ENCODE measurements at places on chromosomes 12 and 14.

- DNase-seq, result no peak
Measured at GRCh38 chr12:117450209-117450608, 88.8 kb upstream of the NOS1 start.

- no peak for DNase-seq
Measured at GRCh38 chr12:88559772-88560171, 20.5 kb downstream of the KITLG start.

- no peak for DNase-seq
Measured at GRCh38 chr14:92175811-92176210, 54.0 kb downstream of the CPSF2 start.

GRCh38 chr14:89417465-89418225 is 612 bp upstream of the FOXN3 start:
- peak; percentile 63 for DNase-seq

- no peak for DNase-seq
Measured at GRCh38 chr14:95449131-95449530, 67.3 kb downstream of the SYNE3 start.

DNA sequence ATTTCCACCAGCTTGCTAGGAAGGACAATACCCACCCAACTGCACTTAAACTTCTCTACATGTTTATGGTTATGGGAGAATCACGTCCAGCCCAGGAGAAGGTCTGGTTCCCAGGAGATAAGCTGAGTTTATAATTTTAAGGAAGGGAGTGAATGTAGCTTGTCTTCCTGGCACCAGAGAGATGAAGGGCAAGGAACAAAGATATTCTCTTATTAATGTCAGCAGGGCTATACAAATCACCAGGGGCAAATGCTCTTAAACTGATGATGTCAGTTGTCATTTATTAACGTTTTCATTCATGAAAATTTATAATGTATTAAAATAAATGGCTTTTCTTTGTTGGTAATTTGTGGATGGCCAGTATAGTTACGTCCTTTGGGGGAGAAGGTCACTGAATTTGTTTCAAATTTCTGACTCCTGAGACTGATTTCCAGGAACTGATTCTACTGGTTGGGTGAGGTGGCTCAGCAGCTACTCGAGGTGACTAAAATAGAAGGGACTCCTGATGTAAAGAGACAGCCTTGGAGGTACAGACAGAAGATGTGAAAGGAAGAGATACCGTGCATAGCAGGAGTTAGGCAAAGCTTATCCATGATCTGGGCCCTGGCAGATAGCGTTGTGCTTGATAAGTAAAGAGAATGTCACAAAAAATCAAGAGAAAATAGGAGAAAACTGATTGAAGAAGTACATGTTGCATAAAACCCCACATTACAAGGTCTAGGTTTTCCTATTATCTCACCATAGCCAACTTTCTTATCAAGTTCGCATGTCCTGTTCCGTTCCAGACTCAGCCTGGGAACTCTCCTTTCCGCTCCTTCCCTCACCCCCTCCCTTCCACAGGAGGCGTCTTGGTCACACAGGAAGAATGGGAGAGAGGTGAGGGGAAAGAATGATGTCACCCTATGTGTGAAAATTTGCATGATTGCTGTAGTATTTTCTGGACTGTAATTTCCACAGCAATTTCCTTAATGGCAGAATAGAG is 367.1 kb upstream of the FAR2 start:
- no peak for DNase-seq

DNA sequence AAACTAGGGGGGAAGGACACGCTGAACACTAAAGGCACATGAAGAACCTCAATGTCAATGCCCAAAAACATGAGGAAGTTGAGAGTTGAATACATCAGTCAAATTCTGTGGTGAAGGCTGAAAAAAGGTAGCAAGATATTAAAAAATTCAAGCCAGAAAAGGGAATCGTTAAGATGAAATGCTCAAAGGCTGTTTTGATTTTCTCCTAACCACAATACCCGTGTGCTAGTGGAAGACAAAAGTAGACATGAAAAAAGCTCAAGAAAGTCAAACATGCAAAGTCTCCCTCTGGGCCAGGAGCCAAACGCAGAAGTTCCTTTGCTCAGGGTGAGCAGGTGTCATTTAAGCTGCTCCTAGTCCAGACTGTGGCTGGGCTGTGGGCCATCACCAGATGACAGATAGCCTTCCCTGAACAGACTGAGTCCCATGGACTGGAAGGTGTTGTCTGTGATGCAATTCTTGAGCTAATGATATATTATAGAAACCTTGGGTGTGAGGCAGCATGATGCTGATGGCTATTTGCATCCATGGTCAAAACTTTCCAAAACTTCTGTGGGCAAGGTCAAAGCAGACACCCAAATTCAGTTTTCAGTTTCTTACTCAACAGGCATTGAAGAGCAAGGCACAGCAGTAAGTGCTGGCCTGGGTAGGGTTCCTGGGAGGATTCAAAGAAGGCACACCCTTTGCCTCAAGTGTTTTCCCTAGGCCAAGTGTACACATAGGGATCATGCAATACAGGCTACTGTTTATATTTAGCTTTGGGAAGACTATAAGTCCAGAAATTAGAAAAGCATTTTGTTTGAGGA is 81.6 kb downstream of the MYRFL start:
- DNase-seq, result no peak

- DNase-seq, result no peak
Measured at GRCh38 chr14:104769324-104770071, 16.6 kb downstream of the SIVA1 start.

GRCh38 chr12:116502141-116502725 is 56.9 kb upstream of the MAP1LC3B2 start:
- DNase-seq, result no peak

DNA sequence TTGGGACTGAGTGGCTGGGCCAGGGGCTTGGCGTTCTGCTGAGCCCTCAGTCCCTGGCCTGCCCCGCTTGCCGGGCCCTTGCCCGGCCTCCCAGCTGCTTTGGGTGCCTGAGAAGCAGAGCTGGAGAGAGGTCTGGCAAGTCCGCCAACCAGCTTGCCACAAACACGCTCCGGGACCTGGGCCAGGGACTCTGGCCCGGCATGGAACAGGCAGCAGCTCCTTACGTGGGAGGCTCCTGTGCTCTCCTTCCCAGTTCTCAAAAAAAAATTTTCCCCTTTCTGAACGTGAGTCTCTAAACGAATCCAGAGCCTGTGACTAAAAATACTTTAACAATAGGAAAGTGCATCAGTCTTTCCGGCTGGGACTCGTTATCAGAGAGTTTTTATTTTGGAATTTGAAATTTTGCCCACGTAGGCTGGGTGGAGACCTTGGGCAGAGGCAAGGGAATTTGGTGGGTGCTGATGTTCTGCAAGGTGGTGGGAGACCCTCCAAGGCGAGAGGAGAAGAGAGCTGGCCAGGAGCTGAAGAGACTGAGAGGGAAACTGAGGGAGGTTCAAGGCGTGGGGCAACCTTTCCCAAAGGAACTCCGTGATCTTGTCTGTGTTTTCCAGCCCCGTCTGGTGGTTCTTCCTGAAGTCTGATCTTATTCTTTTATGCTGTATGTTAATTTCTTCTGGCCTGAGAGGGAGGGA is 6.8 kb upstream of the NR4A1 start:
- DNase-seq, result no peak

DNA sequence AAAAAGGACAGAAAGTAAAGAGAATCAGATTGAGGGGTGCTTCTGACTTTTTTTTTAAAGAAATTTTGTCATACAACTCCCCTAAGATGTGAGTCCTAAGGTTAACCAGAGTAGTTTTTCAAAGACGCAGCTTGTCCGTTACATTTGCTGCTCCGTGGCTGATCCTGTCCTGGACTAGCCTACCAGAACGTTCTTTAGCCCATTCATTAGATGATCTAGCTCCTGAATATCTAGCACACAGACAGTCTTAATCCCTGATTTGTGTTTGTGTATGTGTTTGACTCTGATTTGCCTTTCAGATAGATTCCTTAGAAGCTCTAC is 60.3 kb downstream of the SAMD4A start:
- DNase-seq, result no peak

DNA sequence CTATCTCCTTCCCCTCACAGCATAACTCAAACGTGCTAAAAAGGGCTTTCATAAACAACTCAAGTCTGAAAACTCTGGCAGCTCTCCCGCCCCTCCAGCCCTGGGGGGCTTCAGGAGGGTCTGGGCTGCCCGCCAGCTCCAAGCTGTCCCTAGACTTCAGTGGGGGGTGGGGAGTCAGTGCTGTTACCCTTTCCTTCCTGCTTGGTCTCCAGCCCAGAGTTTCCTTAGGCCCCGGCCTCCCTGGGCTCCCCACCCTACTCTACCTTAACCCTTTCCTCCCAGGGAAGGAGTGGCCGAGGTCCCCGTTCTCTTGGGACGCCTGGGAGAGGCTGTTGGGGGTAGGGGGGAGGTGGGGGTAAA is 530 bp upstream of the NYNRIN start:
- no peak for DNase-seq

DNA sequence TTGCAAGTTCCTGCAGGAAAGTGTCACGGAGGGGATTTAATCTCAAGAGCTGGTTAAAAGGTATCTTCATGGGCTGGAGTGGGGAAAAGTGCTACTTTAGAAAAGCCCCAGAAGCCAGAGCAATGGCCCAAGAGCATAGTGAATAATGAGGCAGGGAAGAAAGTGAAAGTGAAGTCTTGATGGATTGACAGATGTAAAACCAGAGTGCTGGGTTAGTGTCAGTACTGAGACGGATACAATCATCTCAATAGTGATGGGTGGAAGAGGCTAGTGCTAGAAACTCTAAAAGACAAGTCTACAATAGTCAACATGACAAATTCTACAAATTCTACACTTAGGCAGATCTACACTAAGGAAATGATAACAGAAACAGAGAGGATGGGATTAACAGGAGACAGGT is 68.1 kb downstream of the CIT start:
- DNase-seq, result no peak

DNA sequence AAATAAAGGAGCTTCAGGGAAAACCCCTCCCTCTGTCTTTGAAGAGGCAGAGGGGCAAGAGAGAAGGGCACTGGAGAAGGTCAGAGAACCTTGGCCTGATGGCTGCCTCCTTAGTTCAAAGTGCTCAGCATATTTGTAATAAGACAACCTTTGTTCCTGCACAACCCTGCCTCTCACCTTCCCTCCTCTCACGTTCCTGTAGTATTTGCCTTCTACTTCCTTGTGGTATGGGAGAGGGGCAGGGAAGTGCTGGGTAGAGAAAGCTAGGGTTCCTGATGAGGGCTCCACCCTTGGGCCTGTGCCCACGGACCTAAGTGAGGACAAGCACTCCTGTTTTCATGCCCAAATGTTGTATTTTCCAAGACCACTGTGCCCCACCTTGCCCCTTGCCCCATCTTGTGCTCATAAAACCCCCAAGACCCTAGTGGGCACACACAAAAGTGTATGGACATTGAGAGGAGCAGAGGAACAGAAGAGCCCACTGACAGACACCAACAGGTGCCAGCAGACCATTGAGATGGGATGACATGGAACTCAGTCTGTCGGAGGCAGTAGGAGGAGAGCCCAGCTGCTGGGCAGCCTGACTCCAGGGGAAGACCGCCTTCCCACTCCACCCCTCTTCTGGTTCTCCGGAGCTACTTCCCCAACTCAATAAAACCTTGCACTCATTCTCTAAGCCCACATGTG is 261.5 kb upstream of the CCDC196 start:
- no peak for DNase-seq

- no peak for DNase-seq
Measured at GRCh38 chr14:68658943-68659931, 133.6 kb downstream of the ZFP36L1 start.

DNA sequence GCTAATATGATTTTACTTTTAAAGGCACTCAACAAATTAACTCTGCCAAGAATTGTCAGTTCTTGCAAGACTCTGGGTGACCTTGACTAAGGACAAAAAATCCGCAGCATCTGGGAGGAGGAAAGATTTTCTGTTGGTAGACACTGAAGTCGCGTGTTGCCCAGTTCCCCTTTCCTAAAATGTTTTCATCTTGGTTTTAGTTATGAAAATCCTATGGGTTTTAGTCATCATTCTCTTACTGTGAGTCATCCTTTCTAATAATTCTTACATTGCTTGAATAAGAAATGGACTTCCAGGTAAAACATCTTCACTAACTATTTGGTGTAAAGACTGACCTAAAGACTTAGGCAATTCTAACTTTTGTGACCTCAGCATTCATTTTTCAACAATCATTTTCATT is 9.1 kb downstream of the GSG1 start:
- no peak for DNase-seq

GRCh38 chr12:45727980-45728629 is 1.4 kb upstream of the ARID2 start:
- DNase-seq, result peak; percentile 25

GRCh38 chr14:75886636-75887348 is 95.0 kb downstream of the TGFB3 start:
- no peak for DNase-seq

DNA sequence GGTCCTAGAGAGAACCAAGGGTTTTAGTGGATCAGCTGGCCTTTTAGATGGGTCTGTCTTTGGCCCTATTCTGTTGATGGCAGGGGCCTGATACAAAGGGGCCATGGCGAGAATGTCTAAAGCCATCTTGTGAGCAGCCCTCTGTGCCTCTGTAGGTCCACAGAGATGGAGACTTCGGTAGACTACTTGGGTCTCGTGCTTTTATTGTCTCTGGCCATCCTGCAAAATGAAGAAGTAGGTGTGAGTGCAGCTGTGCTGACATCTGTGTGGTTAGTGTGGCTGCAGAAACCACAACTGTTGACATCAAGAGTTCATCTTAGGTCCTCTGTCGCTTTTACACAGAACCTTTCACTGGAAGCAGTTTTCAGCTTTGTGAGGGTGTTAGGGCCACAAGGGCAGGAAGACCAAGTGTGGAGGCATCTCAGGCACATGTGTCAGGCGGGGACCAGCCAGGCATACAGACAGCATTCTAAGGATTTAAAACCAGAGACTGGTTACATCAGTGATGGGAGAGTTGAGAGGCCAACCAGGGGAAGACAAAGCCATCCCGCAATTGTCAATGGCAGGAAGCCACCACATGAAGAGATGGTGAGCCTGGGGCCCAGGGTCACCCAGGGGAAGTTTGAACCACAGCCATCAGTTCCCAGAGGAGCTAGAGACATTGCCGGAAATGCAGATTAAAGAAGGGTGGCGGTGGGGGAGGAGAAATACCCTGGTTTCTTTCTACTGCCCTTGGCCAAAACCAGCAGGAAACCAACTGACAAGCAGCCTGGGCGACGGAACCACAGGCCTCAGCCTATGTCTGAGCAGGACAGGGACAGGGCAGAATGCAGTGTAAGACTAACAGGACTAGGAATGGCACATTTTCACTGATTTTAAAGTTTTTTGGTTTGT is 13.0 kb upstream of the TPCN1 start:
- peak; percentile 13 for DNase-seq

- DNase-seq, result peak; percentile 24
Measured at GRCh38 chr14:21894003-21894897, 220.6 kb upstream of the OR4E1 start.

Data from stimulated activated naive CD4-positive, alpha-beta T cell treated with Interleukin-2 at 50 U/mL for 16 hours (primary cell).